ENCODE measurements at places on chromosomes 12 and 14.

DNA sequence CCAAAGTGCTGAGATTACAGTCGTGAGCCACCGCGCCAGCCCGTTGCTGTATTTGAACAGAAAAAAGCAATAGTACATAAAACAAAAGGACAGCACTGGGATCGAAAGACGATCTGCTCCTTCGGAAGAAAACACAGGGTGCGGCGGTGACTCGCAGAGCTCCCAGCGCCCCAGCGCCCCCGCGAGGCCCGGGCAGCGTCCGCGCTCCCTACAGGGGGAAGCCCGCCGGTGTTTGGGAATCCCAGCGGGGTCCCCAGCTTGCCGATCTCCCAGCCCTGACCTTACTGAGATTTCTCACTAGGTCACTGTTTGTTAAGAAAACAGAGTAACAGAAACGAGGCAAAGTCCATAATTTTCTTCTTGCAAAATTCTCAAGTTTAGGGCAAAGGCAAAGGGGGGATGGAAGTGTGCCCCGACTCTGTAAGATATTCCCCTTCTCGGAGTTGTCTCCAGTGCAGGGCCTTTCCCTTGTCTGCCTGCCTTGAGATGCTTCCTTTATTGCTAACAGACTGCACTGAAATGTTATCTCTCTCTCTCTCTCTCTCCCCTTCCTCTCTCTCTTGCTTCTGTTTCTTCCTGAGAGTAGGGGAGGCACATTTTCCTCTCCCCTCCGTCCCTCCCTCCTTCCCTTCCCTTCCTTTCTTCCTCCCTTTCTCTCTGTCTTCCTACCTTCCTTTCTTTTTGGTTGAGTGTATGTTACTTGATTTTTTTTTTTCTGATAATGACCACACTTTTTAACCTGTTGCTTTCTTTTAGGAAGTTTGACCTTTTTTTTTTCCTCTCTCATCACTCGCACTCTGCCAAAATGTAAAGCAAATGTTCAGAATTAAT, 91.9 kb downstream of the TMEM30B start:
- no peak for DNase-seq

GRCh38 chr14:55536204-55536708, 43.8 kb upstream of the KTN1 start:
- DNase-seq = no peak

DNA sequence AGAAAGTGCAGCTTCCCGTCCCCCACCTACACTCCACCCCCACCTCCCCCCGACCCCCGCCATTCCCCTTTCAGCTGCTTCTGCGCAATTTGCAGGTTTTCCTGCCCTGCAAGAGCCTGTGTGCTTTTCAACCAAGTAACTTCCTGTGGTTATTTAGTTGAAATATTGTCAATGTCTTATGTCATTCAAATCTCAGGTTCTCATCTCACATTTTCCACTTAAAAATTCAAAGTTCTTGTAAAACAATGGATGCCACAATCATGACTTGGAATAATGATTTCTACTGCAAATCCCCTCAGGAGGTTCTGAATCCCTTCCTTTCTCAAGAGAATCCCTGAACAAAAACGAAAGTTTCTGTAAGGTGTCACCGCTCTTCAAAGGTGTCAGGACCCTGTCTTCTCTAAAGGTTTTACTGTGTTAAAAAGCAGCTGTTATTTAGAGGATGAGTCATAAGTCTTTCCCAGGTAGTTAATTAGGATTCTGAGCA, 31.6 kb downstream of the WBP11 start:
- DNase-seq = no peak

DNA sequence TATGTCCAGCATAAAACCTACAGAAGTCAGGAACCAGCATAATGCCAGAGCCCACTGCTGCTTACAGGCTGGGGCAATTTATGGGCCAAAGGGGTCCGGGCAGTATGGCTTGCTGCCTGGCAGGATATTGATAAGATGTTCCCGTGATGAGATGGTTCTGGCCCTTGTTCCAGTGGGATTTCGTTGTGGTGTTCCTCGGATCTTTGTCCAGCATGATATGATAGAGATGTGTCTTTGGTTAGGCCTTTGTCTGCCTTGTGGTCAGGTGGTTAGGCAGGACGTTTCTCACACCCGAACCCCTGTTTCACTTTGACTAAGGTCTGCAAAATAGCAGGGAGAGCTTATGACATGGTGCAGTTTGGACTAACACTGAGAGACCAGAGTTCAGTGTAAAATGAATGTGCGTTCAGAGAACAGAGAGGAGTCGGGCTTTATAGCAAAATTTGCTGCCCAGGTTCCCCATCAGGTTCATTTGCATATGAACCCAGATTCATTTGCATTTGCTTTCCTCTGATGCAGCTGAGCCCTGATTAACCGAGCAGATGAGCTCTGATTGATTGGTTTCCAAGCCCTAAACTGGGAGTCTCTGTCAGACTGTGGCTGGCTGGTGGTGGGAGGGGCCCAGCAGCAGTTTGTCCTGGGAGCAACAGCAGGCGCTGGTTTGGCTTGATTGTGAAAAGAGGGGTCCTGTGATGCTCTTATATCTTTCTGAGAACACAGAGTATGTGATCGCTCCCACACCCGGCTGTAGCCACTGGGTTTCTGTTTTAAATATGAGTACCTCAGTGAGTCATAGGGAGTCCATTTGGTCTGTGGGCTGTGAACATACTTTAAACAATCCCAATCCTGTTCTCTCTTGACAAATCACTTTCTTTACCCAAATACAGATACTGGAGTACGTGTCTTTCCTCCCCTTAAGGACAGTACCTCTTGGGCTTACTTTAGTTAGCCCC, 156.3 kb upstream of the PZP start:
- peak; percentile 1 for DNase-seq

- no peak for DNase-seq
Observed at GRCh38 chr12:2588345-2588744, 206.4 kb upstream of the FKBP4 start.

GRCh38 chr14:55910601-55911243, 207.5 kb upstream of the PELI2 start:
- DNase-seq = no peak

GRCh38 chr14:73237786-73238423, 599 bp downstream of the PAPLN start:
- no peak for DNase-seq

DNA sequence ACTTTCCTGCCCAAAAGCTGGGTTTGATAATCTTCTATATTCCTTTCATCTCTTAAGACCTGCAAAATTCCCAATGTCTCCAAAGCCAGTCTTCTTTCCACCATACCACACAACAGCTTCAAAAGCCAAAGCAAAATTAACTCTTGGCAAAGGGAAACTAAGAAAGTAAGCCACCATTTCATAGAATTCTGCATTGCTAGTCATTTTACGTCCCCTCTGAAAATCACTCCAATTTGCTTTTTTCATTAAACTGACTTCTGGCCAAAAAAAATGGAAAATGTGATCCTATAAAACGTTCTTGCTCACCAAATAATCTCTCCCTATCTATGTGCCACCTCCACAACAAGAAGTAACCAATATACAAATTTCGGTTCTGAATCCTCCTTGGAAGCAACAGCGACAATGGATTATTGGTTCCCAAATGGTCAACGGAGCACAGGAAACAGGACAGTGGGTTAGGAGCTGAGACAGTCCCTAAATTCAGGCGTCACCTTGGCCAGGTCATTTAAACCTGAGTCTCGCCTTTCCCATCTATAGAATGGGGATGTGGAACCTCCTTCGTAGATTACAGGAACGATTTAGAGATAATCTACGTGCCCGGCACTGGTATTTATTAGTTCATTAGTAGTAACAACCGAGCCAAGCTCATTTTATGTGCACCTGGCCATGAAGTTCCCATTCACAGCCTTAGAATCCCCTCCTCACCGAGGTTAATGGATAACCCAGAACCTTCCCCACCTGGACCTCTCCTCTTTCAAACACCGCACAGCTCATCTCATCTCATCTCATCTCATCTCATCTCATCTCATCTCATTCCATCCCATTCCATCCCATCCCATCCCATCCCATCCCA, 1.2 kb downstream of the NT5DC3 start:
- no peak for DNase-seq

All from stimulated activated CD4-positive, alpha-beta T cell treated with anti-CD3 and anti-CD28 coated beads, TNF-alpha, amount 100 ng/mL, for 24 hours (primary cell).